Putamen (tissue), 1 donor: ENCODE measurements at places on chromosomes 1 and 21.

DNA sequence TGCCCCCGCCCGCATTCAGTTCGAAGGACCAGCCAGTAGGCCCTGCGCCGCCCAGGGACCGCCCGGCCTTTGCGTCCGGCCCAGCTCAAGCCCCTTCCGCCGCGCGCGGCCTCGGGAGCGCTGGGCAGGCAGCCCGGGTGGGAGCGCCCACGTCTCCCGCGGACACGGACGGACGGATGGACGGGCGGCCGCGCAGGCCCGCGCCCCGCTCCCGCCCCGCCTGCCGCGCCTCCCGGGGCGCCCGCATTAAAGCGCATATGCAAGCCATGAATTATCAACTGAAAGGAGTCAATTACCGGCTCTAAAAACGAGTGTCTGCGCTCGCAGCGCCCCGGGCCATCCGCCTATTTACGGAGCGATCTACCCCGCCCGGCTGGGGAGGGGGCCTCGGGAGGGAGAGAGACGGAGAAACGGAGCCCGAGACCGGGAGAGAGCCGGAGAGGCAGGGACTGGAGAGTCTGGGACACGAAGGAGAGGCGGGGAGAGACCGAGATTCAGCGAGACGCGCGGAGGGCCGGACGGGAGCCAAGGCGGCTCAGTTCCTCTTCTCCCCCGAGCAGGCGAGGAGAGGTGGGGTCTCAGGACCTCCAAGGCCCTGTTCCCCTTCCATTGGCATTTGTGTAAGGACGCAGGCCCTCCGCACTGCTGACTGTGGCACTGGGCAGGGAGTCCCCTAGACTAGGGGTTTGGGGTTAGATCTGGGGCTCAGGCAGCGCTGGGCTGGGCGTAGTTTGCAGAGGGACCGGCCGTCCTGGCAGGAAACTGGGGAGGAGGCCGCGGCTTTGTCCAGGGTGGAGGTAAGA, 41.3 kb upstream of the DMBX1 start:
- DNase-seq: no peak

GRCh38 chr1:44609412-44609767, 64.9 kb downstream of the TMEM53 start:
- DNase-seq: no peak

GRCh38 chr1:92218559-92218958, 844 bp downstream of the C1orf146 start:
- DNase-seq: no peak

GRCh38 chr1:165844933-165845332, 17.5 kb downstream of the UCK2 start:
- no peak for DNase-seq

GRCh38 chr21:37253991-37254390, 13.1 kb downstream of the VPS26C start:
- DNase-seq: no peak

DNA sequence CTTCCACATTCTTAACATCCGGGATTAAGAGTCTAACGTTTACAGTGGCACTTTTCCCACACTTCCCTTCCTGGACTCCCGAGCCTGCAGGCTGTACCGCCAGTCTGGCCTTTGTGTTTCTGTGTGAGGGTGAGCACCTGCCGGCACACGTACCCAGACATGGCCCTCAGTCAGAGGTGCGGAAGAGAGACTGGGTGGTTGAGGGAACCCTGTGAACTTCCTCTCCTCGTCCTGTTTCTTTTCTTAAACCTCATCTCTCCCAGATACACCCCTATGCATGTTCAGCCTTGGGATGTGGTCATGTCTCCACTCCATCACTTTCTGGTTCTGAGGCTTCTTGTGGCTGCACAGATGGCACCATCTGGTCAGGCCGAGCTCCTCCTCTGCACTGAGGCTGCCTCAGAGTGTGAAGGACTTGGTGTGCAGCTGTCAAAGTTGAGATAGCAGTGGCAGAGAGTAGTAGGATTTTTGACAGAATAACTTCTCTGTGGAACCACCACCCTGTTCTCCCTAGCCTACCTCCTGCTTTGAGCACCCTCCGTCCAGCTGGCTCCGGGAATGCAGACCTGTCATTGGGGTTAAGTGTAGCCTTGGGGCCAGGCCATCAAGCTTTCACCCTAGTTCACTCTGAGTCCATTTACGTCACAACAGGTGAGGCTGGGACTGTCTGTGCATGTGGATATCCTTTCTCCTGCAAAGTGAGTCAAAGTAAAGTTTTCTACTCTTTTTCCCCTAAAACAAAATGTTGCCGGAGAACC, 31.4 kb downstream of the VASH2 start:
- DNase-seq: no peak

DNA sequence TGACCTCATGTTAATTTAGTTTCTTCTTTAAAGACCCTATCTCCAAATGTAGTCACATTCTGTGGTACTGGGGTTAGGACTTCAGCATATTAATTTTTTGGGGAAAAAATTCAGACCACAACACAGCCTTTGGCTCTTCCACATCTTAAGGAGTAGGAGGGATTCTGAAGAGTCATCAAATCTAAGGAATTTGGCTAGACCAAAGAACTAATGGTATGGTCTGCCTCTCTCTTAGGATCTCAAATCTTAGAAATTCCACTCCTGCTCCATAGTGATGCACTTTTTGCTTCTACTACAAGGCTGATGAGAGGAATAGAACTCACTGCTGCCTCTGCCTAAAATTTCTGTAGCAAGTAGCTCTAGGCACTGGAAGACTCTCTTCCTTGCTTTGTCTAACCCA, 80.5 kb downstream of the NGF start:
- no peak for DNase-seq

DNA sequence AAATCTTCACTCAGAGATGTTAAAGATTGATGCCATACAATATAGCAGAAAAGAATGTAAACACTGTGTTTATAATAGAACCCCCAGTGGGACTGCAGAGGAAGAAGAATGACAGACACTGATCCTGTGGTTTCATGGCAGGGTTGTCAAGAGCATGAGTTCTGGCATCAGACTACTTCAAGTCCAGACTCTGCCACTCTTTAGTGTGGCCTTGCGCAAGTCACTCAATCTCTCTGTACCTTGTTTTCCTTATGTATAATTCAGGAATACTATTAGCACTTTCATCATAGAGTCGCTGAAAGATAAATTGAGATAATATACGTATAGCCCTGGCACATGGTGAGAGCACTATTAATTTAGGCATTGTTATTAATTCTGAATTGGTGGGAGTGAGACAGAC, 38.5 kb upstream of the BCL9 start:
- no peak for DNase-seq

DNA sequence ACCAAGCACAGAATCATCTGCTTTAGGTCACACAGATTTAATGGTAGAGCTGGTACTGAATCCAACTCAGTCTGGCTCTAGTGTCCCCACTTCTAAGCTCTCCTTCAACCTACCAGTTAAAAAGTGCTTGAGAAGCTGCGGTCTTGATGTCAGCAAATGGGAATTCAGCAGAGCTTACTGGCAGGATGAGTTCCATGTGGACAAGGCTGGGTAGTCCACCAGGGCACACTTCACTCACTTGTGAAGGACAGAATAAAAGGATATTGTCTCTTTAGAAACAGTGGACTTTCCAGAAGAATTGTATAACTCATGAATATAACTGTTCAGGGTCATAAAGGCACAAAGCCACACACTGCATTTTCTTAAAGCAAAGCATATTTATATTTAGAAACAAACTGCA, 35.1 kb upstream of the GUCA2B start:
- DNase-seq: no peak

GRCh38 chr21:44820851-44821250, 3.0 kb upstream of the SUMO3 start:
- DNase-seq: no peak

DNA sequence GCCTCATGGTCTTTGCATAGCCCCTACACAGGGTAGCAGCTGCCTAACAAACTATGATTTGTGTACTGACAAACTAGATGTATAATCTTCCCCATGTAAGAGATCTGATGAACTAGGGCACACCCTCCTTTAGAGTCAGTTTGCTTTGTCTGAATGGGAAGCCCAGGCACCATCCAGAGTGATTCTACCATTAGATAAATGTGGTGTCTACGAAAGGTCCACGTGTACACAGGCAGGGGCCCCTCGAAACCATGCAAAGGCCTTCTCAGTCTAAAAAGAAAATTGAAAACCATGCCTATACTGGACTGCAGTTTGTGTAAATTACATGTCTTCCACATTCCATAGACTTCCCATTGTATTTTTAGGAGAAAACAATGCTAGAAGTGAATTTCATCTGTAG, 18.7 kb downstream of the HHIPL2 start:
- no peak for DNase-seq

DNA sequence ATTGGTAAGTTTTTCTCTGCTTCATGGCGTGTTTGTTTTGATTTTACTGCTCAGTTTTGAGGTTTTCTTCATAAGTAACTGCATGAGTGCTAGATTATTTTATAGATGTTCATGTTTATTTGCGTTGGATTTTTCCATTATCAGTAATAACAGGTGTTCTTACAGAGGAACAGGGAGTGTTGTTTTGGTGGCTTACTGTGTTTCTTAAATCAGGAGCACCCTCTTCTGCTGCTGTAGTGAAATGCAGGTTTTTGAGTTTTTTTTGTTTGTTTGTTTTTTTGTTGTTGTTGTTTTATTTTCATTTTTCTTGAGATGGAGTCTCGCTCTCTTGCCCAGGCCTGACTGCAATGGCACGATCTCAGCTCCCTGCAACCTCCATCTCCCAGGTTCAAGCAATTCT, 32.6 kb downstream of the CTBS start:
- DNase-seq: no peak

DNA sequence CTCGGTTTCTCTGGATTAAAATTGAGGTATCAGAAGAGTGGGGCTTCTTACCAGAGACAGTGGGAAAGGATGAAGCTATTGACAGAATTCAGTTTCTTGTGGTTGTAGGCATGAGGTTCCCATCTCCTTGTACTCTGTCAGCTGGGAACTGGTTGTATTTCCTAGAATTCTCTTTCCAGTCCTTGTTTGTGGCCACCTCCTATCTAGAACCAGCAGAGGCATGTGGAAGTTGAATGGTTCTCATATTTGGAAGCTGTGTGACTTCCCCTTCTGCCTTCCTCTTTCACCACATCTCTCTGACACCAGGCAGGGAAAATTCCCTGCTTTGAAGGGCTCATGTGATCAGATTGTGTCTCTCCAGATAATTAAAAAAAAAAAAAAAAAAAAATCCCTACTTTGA, 457.7 kb upstream of the ADAMTS5 start:
- no peak for DNase-seq

DNA sequence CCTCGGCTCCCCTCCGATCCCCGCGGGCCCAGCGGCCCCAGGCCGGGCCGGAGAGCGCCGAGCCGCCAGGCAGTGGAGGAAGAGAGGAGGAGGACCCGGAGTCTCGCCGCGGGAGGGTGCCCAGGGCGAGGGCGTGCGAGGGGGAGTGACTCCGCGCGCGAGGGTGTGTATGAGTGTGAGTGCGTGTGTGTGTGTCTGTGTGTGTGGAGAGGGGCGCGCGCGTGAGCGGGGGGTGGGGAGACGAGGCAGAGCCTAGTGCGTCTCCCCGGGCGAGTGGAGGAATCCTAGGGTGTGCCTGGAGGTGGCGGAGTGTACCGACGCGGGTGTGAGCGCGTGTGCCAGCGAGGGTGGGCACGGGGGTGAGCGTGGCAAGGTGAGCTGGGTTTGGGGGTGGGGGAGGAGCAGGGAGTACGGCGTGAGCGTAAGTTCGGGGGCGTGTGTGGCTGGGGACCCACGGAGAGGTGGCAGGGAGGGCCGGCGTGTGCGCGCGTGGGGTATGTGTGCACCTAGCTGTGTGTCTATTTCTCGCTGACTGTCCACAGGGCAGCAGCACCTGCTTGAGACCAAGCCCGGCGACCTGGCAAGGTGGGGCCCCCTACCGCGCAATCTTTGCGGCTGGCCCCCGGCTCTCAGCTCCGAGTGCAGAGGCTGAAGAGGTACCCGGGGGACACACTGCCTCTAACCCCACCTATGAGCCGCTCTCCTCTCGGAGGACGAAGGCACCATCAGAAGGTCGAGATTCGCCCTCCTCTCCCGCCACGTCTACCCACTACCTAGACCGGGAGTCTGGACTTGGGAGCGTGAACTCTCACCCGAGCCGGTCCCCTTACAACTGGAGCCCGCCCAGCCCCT, 784 bp upstream of the KCND3 start:
- DNase-seq: no peak

- no peak for DNase-seq
Measured at GRCh38 chr1:147651466-147651865, 18.9 kb downstream of the ACP6 start.

GRCh38 chr1:204502241-204502640, 7.6 kb upstream of the PIK3C2B start:
- no peak for DNase-seq

DNA sequence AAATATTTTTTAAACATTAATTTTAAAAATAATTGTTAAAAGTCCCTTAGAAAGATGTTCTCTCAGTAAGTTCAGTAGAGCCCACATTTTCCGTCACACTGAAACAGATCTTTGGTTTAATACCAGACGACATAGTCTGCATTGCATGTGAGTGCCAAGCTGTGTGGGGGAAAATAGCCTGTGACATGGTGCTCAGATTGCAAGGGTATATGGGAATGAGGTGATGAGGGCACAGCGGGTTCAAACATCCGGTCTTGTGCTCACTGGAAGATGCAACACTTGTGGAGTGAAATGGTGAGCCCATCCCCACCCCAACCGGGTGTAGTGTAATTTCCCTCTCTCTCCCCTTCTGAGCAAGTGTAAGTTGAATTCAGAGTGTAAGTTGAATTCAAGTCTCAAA, 114.3 kb downstream of the PEX14 start:
- DNase-seq: no peak

DNA sequence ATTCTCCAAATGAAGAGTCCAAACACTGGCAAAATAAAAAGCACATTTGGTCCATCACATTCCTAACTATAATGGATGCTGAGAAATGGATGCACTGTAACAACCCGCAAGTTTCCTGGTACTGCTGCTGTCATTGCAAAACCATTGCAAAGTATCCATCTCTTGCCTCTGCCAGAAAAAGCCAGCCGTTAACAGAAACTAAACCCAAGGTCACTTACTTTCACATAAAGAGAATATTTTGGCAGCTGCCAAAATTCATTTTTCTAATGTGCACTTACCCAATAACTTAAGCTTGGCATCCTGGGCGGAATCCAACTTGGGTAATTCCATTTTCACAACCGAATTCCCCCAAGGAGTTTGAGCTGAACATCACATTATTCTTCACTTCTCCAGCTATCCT, 77.0 kb upstream of the LRRC8D start:
- no peak for DNase-seq

DNA sequence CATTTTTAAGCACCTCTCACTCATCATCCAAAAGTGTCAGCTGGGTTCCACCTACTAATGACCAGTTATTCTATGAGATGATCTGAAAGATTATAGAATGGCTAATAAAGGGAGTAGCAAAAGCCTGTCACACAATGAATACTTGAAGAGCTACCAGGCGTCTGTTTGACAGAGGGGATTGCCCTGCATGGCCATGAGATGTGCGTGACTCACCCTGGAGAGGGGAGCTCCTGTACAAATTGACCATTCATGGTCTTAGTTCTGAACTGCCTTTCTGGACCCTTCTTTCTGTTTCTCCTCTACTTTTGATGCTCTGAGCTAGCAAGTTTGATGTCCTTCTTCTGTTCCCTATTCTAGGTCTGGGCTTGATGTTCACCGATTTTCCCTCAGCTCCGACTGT, 85.2 kb upstream of the ABCD3 start:
- no peak for DNase-seq

GRCh38 chr1:234396092-234396491, 22.8 kb downstream of the COA6 start:
- DNase-seq: no peak
